Tibial nerve (tissue), 4 donors: ENCODE measurements at places on chromosomes 12 and 14. TPM values are rescaled to one million over a fixed set of nuclear protein-coding genes. Genes with fewer than 3 reads are reported as not detected.

DNA sequence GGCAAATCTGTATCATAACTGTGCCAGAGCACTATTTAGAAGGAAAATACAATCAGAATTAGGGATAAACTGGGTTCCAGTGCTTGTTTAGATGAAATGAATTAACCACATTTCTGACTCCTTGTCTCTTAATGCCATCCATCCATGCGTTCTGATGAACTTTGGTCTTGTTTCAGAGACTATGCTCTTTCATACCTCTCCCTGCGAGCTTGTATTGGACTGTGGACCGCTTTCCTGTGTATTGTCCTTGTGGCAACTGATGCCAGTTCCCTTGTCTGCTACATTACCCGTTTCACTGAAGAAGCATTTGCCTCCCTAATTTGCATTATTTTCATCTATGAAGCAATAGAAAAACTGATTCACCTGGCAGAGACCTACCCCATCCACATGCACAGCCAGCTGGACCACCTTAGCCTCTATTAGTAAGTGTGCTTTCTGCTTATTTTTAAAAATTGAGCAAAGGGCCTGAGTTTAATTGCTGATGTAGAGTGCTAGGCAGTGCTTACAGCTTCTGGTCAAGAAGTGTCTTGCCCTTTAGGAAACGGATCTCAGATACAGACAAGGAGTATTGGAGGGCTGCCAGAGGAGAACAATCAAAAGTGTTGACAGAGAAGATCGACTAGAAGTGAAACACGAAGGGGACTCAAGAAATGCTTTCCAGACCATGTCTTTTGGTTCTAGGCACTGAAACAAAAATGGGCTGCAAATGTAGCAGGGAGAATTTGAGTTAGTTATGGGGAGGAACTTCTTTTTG is 46.7 kb downstream of the SLC4A8 start:
- DNase-seq: no peak

DNA sequence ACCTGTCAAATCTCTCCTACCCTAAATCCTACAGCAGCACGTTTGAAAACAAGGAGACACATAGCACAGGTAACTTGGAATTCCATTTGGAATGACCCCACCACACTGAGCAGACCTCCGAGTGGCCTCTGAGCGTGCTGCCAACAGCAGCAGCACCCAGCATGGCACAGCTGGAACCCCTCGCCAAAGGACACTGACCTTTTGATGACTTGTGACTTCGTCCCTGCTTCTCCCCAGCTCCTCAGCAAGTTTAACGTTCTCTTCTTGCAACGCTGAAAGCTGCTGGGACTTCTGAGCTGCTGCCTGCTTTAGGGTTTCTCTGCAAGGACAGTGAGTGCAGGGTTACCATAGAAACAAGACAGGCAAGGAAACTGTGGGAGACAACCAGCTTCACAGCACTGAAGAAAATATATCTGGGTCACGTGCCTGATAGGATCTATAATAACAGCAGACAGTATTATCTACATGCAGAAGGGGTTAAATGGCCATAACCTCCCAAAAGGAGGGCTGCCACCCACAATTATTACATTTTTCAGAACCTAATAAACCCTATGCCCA is 43.3 kb upstream of the VPS33A start:
- no peak for DNase-seq

DNA sequence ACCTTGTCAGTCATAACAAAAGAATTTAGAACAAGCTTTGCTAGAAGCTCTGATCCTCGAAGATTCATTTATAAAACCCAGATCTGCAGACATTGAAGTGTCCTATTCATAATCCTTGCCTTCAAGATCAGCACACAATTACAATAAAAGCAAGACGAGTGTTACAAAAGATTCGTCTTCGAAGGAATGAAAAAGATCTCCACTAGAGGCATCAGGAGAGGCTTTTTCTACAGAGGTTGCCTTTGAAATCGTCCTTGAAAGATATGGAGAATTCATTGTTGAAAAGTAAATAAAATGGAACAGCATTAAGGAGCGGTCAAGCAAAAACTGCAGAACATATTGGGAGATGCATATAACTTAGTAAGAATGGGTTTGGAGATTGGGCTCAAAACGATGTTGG is 146.4 kb downstream of the BMP4 start:
- no peak for DNase-seq

GRCh38 chr14:73591690-73592449 is at the start of gene ACOT4:
TSS of gene ACOT4 (plus strand) at chr14:73591873. CDS start at chr14:73591960, 87 bp downstream.
- no peak for DNase-seq

DNA sequence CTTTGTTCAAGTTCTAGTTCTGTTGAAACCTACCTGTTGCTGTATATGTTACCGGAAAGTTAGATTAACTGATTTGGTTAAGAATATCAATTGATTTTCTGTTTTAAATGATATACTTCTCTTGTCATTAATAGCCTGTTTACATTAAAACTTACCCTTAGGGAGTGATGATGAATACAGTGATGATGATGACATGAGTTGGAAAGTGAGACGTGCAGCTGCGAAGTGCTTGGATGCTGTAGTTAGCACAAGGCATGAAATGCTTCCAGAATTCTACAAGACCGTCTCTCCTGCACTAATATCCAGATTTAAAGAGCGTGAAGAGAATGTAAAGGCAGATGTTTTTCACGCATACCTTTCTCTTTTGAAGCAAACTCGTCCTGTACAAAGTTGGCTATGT is 33.0 kb downstream of the CAND1 start:
- no peak for DNase-seq

GRCh38 chr12:70254225-70254624 is 11.0 kb downstream of the CNOT2 start:
- DNase-seq: no peak

DNA sequence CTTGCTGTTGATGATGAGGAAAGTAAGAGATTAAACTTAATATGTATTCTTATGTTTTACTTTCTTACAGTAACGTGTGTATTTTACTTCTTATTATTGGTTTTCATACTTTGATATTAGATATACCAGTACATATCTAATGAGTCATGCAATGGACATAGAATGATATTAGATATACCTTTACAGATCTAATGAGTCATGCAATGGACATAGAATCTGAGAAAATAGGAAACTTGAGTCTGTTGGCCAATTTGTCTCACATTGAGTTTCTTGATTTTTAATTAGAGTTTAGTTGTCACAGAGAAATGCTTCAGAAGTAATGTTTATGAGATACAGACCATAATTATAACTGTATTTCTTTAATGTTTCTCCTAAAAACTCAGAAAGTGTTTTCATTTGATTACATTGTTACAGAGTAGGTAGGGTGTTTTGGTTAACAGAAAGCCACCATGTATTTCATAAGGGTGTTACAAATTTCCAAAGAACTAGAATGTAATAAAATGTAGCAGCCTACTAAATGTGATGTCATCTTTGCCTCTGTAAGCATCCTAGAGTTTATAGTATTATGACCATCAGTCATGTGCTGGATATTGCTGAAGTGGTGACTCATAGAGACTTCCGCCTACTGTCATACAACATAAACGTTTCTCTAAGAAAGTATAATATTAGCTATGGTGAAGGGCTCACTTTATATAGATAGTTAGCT is 3.0 kb downstream of the GAS2L3 start:
- DNase-seq: no peak

GRCh38 chr14:33857650-33858049 is 93.2 kb downstream of the EGLN3 start:
- no peak for DNase-seq

ADAM20 gene
- 2.3 TPM for total RNA-seq

NFATC4 gene
- 58.6 TPM for total RNA-seq
